ENCODE measurements at places on chromosomes 1 and 21.

- DNase-seq: peak; percentile 83
Observed at GRCh38 chr1:178094739-178095645, 1.1 kb downstream of the RASAL2 start.

DNA sequence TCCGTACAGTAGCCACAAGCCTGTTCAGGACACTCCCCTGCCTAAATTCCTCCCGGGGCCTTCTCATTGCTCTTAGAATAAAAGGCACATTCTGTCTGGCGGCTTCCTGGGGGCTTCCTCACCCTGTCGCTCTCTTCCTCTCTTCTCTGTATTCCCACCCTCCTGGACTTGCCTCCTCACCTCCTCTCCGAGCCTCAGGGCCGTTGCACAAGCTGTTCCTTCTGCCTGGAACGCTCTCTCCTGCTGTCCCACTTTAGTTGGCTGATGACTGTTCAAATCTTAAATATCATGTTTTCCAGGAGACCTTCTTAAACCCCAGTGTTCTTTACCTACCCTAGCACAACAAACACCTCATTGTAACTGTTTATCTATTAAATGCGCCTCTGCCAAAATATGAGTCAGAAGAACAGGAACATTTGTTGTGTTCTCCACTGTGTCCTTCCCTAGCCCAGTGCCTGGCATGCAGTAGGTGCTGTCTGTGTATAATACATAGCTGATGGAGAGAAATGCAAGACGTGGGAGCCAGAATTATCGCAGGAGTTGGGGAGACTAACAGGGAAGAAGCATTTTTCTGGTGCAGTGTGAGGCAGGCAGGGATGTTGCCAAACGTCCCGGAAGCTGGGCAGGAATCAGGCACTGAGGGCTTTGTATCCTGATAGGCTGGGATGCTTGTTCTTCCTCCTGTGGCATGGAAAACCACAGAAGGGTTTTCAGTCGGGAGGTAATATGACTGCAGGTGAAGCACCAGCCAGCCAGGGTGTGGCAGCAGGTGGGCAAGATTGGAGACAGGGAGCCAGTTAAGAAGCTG, 24.1 kb upstream of the THRAP3 start:
- DNase-seq: no peak

- DNase-seq: no peak
Observed at GRCh38 chr1:215529111-215529510, 38.0 kb upstream of the KCTD3 start.

- no peak for DNase-seq
Observed at GRCh38 chr1:89791064-89791726, 29.6 kb upstream of the LRRC8D start.

DNA sequence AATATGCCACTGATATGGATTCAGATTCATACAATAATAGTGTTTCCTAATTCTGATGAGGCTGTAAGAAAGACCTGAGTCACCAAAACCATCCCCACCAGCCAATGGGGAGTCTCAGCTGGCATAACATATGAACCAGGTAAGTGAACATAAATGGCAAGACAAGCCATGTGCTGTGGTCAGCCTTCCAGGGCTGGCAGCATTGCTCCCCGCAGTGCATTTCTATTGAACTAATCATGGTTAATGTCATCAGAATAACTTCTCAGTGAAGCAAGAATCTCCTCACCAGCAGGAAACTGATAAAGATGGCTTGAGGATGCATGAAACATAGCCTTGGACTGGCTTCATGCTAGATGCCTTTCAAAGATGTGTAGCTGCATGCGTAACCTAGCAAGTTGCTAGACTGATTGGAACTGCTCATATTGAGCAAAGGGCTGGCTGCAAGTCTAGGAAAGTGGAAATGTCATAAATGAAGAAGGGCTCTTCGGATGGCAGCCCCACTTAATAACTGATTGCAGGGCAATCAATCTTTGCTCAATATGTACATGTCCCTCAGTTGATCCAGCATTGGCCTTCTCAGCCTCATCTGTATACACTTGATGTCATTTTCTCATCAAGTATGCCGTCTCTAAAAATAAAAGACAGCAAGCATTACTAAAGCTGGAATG, 88.0 kb downstream of the NTNG1 start:
- peak; percentile 42 for DNase-seq

GRCh38 chr1:40567825-40568224, 36.4 kb downstream of the ZNF684 start:
- no peak for DNase-seq

DNA sequence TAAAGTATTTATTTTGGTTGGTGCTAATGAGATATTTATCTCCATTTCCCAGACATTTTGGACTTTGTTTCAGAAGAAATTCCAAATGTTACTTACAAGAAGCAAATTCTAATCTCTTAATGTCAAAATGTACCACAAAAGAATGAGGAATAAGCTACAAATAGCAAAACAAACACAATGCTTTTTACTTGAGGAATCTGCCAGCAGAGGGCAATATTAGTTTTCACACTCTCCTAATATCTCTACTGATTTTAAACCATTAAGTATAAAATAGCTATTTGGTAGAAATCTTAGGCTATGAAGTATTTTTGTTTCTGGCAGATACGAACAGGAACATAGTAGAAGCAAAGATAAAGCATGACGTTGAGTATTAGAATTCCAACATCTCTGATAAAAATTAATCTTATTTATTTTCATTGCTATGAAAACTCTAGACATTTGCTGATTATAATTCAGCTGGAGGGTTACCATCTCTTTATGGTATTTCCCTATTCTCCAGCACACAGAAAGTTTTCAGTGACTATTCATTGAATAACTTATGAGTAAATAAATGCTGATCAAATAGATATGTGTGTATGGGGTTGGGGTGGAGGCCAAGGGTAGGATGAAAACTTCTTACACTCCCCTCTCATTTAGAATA, 13.4 kb upstream of the HMCN1 start:
- peak; percentile 64 for DNase-seq
